ENCODE measurements at places on chromosomes 13 and 19. TPM values are rescaled to one million over a fixed set of nuclear protein-coding genes. Genes with fewer than 3 reads are reported as not detected.

Gene ABHD8
- total RNA-seq: 9.0 TPM

Gene CILP2
- not detected for total RNA-seq

Gene B3GLCT
- total RNA-seq: 17.2 TPM

Gene MRPL54
- 43.4 TPM for total RNA-seq

Gene GNG8
- not detected for total RNA-seq

Gene SIAH3
- total RNA-seq: not detected
